Caco-2 (cell line): ENCODE measurements at places on chromosomes 6 and 20. TPM values are rescaled to one million over a fixed set of nuclear protein-coding genes. Genes with fewer than 3 reads are reported as not detected.

- peak; percentile 21 for DNase-seq
- no peak overlapping the region for H3K27ac ChIP-seq
- no peak overlapping the region for H3K4me3 ChIP-seq
- peaks cover 15% of the 10 kb centered on the region for H3K4me1 ChIP-seq
Observed at GRCh38 chr6:52020945-52021570, 66.4 kb downstream of the PKHD1 start.

DNA sequence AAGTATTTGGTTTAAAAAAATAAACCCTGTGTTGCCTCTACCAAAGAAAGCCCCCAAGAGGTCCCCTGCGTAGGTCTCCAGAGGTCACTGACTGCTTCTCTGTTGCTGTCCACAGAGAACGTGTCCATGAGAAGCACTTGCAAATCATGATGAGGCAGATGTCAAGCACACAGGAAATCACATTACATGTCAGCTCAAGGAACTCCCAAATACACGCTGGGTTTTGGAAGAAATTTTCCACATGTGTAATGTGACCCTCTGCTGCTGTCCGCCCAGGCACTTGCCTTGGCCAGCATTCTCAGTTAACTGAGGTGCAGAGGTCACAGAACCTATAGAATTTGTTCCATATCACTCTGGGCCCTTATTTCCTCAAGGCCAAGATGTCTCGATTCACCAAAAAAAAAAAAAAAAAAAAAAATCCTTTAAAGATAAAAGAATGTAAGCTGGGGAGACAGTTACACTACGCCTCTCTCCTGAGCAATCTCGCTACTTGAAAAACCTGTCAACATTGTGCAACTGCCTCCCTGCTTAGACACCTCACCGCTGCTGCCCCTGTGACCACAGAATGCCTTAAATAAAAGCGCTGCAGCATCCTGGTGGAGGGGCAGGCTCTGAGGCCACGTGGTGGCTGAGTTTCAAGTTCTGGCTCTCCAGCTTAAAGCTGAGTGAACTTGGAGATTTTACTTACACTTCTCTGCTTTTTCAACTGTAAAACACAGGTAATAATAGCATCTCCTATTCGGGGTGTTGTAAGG is 42.3 kb downstream of the SLC22A23 start:
- 0 out of 2 replicates have a peak, but pooled peaks cover 3% of the 10 kb centered on the region for H3K36me3 ChIP-seq
- peaks cover 94% of the 10 kb centered on the region for H3K4me1 ChIP-seq
- DNase-seq: peak; percentile 85
- no peaks in the 10 kb centered on the region for H3K27me3 ChIP-seq
- H3K4me3 ChIP-seq: no peak overlapping the region

- DNase-seq: no peak
- H3K4me3 ChIP-seq: no peak overlapping the region
- no peaks in the 10 kb centered on the region for H3K27me3 ChIP-seq
- H3K4me1 ChIP-seq: no peaks in the 10 kb centered on the region
- H3K36me3 ChIP-seq: no peaks in the 10 kb centered on the region
- no peak overlapping the region for H3K27ac ChIP-seq
Observed at GRCh38 chr6:71466362-71466761, 177.8 kb downstream of the OGFRL1 start.

DNA sequence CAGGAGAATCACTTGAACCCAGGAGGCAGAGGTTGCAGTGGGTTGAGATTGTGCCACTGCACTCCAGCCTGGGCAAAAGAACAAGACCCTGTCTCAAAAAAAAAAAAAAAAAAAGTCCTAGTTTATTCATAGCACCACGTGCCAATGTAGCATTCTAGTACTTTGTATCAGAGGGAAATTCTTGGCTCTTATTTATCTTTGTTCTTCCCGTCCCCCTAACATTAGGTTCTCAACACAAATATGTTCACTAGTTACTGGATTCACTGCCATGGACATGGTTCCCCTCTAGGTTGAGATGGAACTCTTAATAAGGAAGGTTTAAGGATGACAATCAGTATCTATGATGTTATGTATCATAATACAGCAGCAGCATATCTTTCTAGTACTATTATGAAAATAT is 178.5 kb downstream of the KIF6 start:
- DNase-seq: no peak
- no peak overlapping the region for H3K27ac ChIP-seq
- H3K4me1 ChIP-seq: no peaks in the 10 kb centered on the region
- H3K36me3 ChIP-seq: no peaks in the 10 kb centered on the region
- no peaks in the 10 kb centered on the region for H3K27me3 ChIP-seq
- H3K4me3 ChIP-seq: no peak overlapping the region

- DNase-seq: no peak
- H3K4me1 ChIP-seq: no peaks in the 10 kb centered on the region
- H3K27ac ChIP-seq: no peak overlapping the region
- no peaks in the 10 kb centered on the region for H3K36me3 ChIP-seq
- H3K4me3 ChIP-seq: no peak overlapping the region
Observed at GRCh38 chr6:54248994-54249393, 59.2 kb upstream of the TINAG start.

DNA sequence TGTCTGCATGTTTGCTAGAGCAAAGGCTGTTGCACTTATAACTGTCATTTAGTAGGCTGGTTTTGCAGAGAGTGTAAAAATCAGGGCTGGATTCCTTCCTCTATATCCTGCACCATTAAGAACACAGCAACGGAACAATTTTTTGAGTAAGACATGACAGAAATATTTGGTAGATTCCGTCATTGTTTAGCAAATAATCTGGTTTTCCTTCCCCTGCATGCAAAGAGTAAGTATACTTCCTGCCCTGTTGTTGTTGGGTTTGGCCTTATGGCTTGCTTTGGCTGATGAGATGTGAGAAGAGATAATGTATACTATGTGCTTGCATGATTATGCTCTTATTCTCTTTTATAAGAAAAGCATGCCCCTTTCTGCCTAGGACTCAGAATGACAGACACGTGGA is 23.8 kb downstream of the MANEA start:
- no peak overlapping the region for H3K4me3 ChIP-seq
- 0 out of 2 replicates have a peak, but pooled peaks cover 4% of the 10 kb centered on the region for H3K4me1 ChIP-seq
- no peak overlapping the region for H3K27ac ChIP-seq
- no peaks in the 10 kb centered on the region for H3K36me3 ChIP-seq
- no peaks in the 10 kb centered on the region for H3K27me3 ChIP-seq

GRCh38 chr20:598133-598850 is 11.8 kb downstream of the TCF15 start:
- H3K36me3 ChIP-seq: no peaks in the 10 kb centered on the region
- no peak for DNase-seq
- H3K4me1 ChIP-seq: no peaks in the 10 kb centered on the region

DNA sequence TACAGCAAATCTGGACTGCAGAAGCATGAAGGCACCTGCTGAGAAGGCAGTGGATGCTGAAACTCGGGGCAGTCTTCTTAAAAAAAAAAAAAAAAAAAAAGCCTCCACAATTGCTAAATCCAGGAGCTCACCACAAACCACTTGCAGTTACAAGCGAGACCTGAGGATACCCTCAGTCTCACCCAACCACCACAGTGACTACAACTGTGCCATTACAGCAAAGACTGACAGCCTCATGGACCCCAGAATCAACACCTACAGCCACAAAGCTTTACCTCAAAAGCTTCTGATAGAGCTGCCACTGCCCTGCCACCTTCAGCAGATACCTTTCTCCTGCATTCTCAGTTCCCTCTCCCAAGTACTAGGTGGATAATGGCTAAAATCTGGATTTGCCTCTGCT is 9.0 kb downstream of the COL21A1 start:
- no peak overlapping the region for H3K27ac ChIP-seq
- no peaks in the 10 kb centered on the region for H3K27me3 ChIP-seq
- DNase-seq: no peak
- no peaks in the 10 kb centered on the region for H3K36me3 ChIP-seq
- no peak overlapping the region for H3K4me3 ChIP-seq

GRCh38 chr6:16148498-16148897 is 19.6 kb downstream of the MYLIP start:
- H3K4me1 ChIP-seq: peaks cover 15% of the 10 kb centered on the region
- no peak overlapping the region for H3K4me3 ChIP-seq
- H3K36me3 ChIP-seq: peaks cover 5% of the 10 kb centered on the region; the same call in 1 of the 2 replicates
- H3K27ac ChIP-seq: peak overlapping the region; percentile 11
- H3K27me3 ChIP-seq: no peaks in the 10 kb centered on the region

- H3K36me3 ChIP-seq: 0 out of 2 replicates have a peak, but pooled peaks cover 1% of the 10 kb centered on the region
- no peak overlapping the region for H3K27ac ChIP-seq
- no peaks in the 10 kb centered on the region for H3K27me3 ChIP-seq
- H3K4me3 ChIP-seq: no peak overlapping the region
Observed at GRCh38 chr20:19909725-19910124, 107.4 kb upstream of the NAA20 start.

DNA sequence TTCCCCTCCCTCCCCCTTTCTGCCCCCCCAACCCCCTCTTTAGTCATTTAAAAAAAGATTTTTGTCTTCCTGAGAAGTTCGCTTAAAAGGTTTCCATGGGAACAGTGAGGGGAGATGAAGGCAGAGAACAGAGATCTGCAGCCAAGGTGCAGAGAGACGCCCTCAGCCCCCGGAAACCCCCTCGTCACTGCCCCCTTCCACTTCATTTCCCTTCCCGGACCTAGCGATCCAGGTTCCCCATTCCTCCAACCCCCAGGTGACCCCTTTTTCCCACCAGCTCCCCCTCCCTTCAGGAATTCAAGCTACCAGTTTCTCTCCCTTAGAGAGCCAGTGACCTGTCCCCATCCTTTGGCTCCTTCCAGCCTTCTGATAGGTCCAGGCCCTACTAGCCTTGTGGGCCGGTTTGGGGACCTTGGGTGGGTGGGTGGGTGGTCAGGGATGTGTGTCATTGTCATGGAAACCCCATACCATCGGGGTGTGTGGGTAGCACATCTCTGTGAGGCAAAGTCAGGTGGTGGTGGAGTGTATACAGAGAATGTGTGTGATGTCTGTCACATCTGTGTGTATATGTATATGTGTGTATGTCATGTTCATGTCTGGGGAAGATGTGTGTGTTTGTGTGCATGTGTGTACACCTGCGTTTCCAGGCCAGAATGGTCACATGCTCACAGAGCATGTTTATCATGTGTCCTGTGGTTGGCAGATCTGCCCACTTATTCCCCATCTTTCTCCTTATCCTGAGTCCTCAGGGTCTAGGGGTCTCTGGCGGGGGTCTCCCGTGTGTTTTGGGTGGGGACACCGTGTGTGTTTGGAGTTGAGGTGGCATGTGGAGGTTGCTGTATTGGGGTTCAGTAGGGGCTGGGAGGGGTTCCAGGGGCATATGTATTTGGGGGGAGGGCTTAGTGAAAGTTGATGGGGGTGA is 7.0 kb downstream of the SYNGAP1 start:
- H3K4me3 ChIP-seq: peak overlapping the region; percentile 71
- peaks cover 46% of the 10 kb centered on the region for H3K4me1 ChIP-seq
- no peaks in the 10 kb centered on the region for H3K27me3 ChIP-seq
- no peak for DNase-seq

GRCh38 chr6:132865364-132865763 is 51.0 kb downstream of the RPS12 start:
- no peak for DNase-seq
- H3K27me3 ChIP-seq: no peaks in the 10 kb centered on the region; the same call in 1 of the 2 replicates
- H3K27ac ChIP-seq: no peak overlapping the region
- H3K4me3 ChIP-seq: no peak overlapping the region
- H3K4me1 ChIP-seq: no peaks in the 10 kb centered on the region

GRCh38 chr20:61875221-61875885 is 190.3 kb downstream of the TAF4 start:
- H3K36me3 ChIP-seq: no peaks in the 10 kb centered on the region
- no peak overlapping the region for H3K4me3 ChIP-seq
- H3K27me3 ChIP-seq: peaks cover 7% of the 10 kb centered on the region; the same call in 1 of the 2 replicates
- no peak overlapping the region for H3K27ac ChIP-seq
- H3K4me1 ChIP-seq: no peaks in the 10 kb centered on the region
- DNase-seq: peak; percentile 65

DNA sequence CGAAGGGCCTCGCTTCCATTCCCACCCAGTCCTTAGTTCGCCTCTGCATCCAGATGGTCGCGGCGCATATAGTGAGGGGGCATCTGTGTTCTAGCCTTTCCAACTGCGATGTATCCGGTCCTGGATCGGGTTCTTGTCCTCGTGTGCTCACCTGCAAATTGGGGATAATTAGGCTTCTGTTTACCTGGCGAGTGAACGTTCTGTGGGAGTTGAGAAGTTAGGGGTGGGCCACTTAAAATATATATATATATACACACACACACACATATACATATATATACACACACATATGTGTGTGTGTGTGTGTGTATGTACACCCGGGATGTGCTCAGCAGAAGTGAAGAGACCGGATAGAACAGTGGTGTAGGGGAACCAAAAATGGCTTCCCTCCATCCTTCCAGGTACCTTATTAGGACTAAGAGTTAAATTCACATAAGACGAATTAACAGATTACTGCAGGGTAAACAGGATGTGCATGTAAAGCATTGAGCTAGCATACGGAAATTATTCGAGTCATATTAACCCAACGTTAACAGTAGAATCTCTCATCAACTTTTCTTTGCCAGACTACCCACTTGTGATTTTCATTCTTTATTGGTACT is 537 bp downstream of the CSTF1 start:
- no peak for DNase-seq
- no peak overlapping the region for H3K27ac ChIP-seq
- H3K27me3 ChIP-seq: no peaks in the 10 kb centered on the region

GRCh38 chr6:29071831-29072723 is 15.0 kb downstream of the OR2B3 start:
- H3K27ac ChIP-seq: no peak overlapping the region
- H3K27me3 ChIP-seq: no peaks in the 10 kb centered on the region
- peak; percentile 60 for DNase-seq
- peaks cover 8% of the 10 kb centered on the region; the same call in 1 of the 2 replicates for H3K4me1 ChIP-seq
- H3K4me3 ChIP-seq: no peak overlapping the region
- H3K36me3 ChIP-seq: no peaks in the 10 kb centered on the region

DNA sequence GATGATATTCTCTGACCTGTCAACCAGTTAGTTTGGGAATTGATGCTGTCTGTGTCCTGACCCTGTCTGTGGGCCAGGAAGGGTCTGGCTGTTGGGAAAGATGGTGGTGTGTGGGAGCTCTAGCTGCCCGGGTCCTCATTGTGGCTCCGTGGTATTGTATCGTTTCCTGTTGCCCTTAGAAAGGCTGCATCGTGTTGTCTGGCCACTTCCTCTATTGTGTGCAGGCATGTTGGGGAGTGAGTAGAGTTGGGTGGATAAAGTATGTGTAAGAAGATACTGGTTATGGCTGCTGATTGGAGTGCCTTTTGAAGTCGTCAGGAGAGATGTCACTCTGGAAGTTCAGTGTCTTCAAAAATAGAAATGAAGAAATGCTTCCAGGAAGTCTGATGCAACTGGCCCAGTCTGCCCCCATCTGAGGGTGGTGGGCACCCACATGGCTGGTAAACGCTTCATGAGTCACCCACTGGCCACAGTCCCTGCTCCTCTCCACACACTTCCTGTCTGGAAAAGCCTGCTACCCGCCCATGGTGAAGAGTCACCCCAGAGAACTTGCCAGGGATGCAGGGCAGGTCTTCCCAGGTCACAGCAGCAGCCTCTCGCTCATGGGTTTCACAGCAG is 27.9 kb downstream of the PPARD start:
- H3K27ac ChIP-seq: peak overlapping the region; percentile 43
- DNase-seq: no peak
- H3K4me1 ChIP-seq: peaks cover 19% of the 10 kb centered on the region

GRCh38 chr20:46999801-47000465 is 105.3 kb downstream of the EYA2 start:
- H3K4me1 ChIP-seq: no peaks in the 10 kb centered on the region
- H3K4me3 ChIP-seq: no peak overlapping the region
- H3K36me3 ChIP-seq: no peaks in the 10 kb centered on the region
- DNase-seq: no peak
- H3K27me3 ChIP-seq: peaks cover 2% of the 10 kb centered on the region

The MCM9 gene
- 13.4 and 14.4 TPM in 2 replicates for total RNA-seq

The TAGAP gene
- not detected in 2 replicates for total RNA-seq

The MUC21 gene
- total RNA-seq: not detected in 2 replicates

The BTNL2 gene
- not detected in 2 replicates for total RNA-seq

The HCRTR2 gene
- 0.63 and 1.3 TPM in 2 replicates for total RNA-seq

The NOX3 gene
- not detected in 2 replicates for total RNA-seq

The DLK2 gene
- 0.75 and 1.2 TPM in 2 replicates for total RNA-seq

The PAX1 gene
- total RNA-seq: not detected in 2 replicates

The NKAIN2 gene
- total RNA-seq: not detected in 2 replicates

The SPTLC3 gene
- total RNA-seq: 31.5 and 34.7 TPM in 2 replicates
